ENCODE measurements at places on chromosomes 13 and 19.
A peak's percentile ranks its signal among the peaks of the same experiment; 100 is the strongest.

- no peak for DNase-seq
These were observed 553 bp downstream of the NAPA start for GRCh38 chr19:47514151-47514868.

- peak; percentile 76 for DNase-seq
These were observed 10.2 kb upstream of the EMC10 start for GRCh38 chr19:50465986-50466705.

DNA sequence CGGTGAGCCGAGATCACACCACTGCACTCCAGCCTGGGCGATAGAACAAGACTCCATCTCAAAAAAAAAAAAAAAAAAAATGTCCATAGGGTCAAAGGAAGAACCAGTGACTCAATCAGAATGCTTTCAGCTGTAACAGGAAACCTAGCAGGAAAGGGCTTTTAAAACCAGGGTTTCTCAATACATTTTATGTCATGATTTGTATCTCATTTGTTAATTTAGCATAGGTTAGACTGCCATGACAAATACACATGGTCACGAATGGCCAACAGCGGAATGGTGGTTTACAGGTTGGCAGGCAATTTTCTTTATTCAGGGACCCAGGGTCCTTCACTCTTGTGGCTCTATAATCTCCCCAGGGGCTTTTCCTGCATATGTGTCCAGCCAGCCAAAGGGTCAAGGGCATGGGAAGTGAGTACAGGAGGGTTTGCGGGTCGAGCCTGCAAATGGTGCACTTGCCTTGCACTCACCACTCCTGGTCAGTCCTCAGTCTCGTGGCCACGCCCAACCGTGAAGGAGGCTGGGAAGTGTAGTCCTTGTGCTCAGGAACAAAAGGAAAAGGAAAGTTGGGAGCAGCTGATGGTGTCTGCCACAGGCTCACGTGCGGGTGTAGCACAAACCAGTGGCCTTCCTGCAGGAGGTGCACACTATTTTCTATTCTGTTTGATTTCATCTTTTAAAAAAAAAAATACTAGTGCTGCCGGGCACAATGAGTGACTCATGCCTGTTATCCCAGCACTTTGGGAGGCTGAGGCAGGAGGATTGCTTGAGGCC, 14.8 kb downstream of the DHX34 start:
- no peak for DNase-seq

DNA sequence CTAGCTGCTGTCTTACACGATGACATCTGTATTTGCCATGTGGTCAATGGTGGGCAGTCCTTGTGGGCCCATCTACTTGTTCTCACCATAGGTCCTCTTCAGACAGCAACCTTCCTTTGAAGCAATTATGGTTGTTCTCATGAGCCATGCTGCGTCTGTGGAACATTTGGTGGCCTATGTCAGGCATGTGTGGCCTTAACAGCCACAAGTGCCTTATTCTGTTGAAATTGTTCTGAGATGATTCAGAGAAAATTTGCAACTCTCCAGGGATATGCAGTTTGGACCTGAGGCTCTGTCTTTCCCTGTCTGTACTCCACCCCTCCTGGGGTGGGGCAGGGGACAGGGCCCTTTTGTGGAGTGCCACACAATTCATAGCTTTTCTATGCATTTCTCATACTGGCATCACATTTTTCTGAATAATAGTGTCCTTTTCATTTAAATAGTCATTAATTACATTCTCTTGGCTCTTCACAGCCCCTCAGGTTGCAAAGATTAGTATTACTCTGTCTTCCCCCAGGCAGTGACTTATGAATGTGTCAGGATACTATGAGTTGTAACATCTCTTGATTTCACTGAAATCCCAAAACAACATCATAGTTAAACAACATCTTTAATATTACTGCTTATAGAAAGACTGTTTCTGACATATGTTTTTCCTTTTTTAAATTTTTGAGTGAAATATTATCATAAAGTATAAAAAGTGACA, 102.1 kb downstream of the ITGBL1 start:
- no peak for DNase-seq

DNA sequence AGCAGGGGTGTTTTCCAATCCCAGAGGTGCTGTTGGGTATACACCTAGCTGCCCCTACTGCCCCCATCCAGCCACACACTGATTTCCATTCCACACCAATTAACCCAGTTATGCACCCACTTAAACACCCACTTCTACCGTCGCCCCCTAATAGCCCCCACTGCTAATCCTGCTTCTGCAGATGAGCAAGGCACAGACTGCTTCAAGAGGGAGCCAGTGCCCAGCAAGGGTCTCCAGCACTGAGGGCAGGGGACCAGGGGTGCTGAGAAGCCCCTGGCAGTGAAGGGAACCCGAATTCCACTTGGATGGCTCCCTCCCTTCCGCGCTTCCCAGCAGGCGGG, 1.2 kb downstream of the FXYD7 start:
- DNase-seq, result no peak

DNA sequence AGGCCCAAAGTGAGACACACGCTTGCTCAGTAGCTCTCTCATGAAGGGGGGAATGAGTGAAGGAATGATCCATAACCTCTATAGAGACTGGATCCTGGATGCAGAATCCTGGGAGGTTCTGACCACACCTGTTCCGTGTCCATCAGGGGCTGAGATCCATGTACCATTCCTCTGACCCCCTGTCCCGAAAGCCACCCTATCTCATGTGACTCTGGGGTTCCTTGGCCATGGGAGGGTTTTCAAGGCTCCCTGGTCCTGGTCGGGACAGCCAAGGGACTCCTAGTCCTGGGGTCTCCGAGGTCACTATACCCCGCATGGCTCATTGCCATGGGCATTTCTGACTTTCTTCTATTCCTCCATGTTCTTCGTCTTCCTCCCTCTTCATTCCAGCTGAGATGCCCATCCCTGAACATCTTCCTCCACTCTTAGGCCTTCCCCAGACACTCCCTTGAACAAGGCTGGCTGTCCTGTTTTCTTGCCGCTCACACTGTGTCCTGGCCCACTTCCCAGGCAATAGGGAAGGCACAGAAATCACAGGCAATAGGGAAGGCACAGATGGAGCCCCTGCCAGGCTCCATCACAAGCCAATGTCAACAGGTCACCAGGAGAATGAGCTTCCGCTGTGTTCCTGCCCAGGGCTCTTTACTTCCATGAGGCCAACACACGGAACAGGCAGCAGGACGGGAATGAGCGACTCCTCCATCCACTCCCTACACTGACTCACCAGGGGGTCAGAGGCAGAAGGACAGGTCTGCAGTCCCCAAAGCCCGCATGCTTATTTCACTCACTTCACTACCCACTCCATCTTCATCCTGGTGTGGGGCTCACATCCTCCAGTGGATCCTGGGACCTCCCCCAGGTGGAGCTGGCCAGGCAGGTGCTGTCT, 3.2 kb downstream of the CEACAM5 start:
- no peak for DNase-seq

DNA sequence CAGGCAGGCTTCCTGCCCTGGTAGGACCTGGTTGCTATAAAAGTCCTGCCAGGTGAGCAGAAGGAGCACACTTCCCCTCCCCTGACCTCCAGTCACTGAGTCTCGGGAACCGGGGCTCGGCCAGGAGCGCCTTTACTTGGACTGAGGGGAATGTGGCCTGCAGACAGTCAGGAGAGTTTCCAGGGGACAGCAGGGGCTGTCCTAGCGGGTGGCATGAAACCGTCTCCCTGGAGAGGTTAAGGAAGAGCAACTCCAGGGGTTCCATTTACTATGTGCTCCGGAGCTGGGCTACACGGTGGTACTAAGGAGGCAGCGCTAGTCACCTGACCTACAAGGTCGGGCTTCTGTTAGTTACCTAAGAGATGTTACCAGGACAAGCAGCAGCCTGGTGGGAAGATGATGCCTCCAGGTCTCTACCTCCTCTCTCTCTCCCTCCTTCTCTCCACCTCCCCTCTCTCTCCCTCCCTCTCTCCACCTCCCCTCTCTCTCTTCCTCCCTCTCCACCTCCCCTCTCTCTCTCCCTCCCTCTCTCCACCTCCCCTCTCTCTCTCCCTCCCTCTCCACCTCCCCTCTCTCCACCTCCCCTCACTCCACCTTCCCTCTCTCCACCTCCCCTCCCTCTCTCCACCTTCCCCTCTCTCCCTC, 4.1 kb upstream of the CNOT3 start:
- DNase-seq, result no peak

DNA sequence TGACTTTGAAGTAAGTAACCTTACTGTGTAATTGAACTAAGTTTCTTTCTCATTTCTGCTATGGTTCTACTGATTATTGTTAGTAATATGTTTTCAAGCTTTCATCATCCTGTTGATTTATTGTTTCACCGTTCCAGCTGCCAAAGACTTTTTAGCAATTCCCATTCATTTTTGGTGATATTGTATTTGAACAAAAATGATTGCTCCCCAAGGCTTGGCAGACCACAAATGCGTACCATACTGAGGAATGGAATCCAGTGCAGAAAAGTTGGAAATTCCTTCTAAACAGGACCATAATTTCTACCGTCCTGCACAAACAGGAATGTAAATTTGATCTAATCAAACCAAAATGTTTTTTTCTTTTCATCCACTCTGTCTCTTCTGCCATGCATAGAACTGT, 10.7 kb downstream of the EPSTI1 start:
- no peak for DNase-seq

DNA sequence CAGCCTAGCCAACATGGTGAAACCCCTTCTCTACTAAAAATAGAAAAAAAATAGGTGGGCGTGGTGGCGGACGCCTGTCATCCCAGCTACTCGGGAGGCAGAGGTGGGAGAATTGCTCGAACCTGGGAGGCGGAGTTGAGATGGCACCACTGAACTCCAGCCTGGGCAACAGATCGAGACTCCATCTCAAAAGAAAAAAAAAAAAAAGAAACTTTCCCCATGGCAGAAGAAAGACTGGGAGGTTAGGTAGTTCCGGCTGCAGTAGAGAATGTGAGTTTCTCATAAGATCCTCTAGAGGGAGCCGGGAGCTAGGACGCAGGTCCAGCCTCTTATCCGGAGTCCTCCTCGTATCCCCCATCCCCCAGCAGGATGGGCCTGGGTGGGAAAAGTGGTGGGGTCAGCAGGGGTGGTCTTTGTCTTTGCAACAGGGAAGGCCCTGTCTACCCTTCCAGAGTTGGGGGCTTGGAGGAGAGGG, 13.2 kb upstream of the CREB3L3 start:
- DNase-seq, result peak; percentile 18

GRCh38 chr13:97749174-97749573, 204.3 kb upstream of the IPO5 start:
- no peak for DNase-seq

- DNase-seq, result peak; percentile 46
These were observed 604.4 kb upstream of the SPRY2 start for GRCh38 chr13:80945328-80945727.

DNA sequence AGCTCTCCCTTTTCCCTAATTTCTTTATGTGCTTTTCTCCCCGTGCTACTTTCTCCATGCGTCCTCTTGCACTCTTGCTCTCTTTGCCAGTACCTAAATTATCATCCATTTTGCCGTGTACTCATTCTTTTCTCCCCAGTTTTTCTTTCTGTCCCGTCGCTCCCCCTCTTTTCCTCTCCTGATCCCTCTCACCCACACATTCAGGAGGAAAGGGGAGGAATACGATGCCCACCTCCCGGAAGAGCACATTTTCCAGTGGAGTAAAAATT, 821 bp downstream of the ZNF616 start:
- no peak for DNase-seq

DNA sequence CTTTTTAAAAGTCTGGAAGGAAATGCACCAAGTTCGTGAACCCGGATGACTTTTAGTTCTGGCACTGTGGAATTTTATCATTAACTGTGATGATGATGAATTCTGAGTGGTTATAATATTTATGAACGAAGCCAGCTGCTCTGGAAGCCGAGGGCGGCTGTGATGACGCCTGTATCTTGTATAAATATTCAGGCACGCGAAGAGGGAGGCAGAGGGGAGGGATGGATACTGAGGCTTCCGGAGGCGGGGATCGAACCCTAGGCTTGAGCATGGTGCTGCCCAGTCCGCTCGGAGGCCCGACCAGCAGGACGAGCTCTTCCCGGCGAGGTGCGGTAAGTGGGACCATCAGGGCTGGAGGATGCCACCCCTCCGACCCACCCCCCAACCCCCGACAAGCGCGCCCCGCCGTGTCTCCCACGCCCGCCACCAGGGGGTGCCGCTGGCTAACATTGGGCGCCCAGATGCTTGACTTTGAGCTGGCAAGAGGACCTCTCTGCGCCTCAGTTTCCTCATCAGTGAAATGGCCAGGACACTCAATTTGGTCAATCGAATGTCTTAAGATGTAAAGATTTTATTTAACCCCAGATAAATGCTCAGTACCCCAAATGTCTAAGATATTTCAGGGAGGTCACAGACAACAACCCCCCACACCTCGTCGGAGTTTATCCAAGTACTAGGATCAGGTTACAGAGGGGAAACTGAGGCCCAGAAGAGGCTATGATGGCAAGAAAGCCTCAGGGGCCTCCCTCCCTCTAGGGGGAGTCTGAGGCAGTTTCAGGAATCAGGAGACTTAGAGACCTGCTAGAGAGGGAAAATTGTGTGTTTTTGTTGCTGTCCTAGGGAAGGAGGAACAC, 4.5 kb upstream of the RAB3A start:
- peak; percentile 5 for DNase-seq

DNA sequence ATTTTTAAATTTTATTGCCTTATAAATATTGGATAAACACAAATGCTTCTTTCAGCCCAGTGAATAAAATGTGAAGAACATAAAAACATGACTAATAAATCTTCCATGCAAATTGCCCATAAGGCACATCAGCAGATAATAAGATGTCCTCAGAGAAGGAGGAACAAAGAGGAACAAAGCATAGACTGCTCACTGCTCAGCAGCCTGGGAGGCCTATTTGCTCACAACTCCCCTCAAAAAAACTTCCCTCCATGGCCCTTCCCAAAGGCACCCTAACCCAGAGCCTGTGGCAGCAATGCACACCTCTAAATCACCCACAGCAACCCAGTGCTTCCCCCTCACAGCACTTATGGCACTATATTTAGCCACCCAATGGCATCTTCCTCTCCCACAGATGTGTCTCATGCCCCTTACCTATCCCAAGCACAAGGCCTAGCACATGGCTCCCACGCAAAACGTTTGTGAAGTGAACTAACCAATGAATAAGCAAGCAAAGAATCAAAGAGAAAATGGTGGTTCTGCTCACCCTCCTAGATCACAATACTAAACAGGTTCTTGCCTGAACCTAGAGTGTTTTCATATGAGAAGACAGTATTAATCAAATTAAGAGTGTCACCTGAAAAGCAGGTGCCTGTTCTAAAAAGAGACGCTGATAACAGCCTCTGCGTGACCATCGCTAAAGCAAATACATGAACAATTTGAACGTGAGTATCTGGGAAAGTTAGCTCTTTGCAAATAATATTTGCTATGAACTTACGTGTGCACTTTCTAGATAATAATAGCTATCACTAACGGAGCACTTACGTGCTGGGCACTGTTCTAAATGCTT, 96.9 kb downstream of the TBC1D4 start:
- peak; percentile 89 for DNase-seq
